ENCODE measurements at places on chromosomes 5 and 9.

DNA sequence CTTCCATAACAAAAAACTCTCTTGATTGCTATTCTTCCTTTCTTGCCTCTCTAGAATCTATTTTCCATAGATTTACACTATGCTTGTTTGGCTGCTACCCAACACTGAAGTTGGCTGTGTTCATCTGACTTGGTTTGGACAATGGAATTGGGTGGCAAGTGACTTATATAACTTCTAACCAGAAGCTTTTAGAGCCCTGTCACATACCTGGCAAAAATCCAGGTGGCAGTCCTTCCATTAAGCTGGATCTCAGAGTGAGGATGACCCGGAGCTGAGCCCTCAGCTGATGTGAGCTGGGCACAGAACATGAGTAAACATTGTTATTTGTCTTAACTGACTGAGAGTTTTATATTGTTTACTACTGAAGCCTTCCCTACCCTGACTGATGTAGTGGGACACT is 225.7 kb downstream of the TLR4 start:
- DNase-seq: no peak

GRCh38 chr9:131094622-131095021 is 1.7 kb upstream of the AIF1L start:
- peak; percentile 80 for DNase-seq

DNA sequence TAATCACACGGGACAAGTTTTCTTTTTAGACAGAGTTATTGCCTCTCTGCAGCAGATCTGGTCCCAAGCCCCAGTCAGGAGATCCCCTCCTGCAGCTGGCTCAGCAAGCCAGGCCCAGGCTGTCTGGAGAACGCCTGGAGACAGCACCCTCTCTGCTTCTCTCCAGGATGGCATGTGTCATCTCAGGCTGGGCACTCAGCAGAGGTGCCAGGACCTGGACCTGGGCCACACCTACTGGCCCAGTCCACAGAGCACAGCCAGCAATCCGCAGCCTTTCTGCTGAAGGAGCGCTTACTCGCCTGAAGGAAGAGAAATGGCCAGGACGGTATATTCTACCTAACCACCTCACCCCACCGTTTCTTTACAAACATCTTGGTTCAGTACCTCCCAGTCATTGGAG is 4.7 kb upstream of the TBC1D9B start:
- DNase-seq: no peak

GRCh38 chr9:127035423-127035822 is 87.0 kb downstream of the ANGPTL2 start:
- no peak for DNase-seq

- peak; percentile 36 for DNase-seq
These were observed 515.8 kb downstream of the KDM4C start for GRCh38 chr9:7273575-7273974.

DNA sequence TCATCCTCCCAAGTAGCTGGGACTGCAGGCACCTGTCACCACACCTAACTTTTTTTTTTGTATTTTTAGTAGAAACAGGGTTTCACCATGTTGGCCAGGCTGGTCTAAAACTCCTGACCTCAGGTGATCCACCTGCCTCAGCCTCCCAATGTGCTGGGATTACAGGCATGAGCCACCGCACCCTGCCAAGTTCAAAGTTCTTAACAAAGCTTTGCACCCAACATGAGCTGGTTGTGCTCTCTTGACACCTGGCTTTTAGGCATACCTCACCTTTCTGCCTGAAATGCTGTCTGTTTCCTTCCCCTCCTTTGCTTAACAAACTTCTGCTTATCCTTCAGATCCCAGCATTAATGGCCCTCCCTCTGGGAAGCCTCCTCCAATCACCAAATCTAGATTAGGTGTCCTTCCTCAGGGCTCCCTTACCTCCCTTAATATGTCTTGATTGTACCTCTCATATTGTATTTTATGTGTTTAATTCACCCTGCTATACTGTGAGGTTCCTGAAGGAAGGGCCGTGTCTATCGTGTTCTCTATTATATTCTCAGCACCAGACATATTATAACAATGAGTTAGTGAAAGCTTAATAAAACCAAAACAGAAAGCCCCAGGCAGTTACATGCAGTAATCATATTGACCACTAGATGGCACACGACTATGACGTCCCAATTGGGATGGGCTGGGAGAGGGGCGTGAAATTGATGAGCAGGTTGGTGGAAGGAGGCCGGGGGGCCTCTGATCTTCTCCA is 62.9 kb upstream of the PPARGC1B start:
- DNase-seq: no peak

DNA sequence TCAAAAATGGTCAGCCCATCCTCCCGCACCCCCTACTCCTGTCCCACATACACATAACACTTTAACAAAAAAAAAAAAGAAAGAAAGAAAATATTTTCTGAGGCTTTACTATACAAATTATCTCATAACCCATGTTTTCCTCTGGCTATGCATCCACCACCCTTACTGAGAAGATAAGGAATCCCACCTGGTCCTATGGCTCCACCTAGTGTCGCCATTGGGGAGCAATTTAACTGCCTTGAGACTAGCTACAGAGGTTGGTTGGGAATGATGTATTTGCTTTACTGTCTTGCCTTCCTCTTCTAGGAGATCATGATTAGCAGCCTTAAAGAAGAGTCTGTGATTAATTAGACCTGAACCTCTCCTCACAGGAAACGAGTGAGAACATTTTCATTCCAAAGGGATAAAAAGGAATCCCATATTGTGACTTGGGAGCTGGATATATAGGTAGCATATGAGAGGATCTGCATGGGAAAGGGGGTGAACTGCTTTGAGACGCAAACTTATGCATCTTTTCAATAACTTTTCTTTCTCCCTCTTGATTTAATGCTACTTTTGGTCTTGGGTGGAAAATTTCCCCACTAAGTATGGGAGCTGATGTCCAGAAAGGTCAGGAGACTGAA is 77.7 kb upstream of the SELENOP start:
- peak; percentile 69 for DNase-seq

DNA sequence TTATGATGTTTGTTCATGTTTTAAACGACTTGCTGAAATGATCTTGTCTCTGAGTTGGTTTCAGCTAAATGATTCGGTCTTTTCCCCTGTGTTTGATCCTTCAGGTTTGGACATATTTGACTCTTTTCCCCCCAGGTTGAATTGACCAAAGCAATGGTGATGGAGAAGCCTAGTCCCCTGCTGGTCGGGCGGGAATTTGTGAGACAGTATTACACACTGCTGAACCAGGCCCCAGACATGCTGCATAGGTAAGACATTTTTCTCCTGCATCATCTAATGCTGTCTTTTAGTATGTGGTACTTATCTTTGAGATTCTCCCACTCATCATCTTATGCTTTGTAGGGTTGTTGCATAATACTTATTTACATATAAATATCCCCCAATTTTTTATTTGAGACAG is 14.7 kb downstream of the G3BP1 start:
- DNase-seq: no peak

- DNase-seq: no peak
These were observed 60.9 kb upstream of the GLRX start for GRCh38 chr5:95883185-95884016.

- DNase-seq: no peak
These were observed 12.4 kb downstream of the GZMK start for GRCh38 chr5:55036477-55036876.

DNA sequence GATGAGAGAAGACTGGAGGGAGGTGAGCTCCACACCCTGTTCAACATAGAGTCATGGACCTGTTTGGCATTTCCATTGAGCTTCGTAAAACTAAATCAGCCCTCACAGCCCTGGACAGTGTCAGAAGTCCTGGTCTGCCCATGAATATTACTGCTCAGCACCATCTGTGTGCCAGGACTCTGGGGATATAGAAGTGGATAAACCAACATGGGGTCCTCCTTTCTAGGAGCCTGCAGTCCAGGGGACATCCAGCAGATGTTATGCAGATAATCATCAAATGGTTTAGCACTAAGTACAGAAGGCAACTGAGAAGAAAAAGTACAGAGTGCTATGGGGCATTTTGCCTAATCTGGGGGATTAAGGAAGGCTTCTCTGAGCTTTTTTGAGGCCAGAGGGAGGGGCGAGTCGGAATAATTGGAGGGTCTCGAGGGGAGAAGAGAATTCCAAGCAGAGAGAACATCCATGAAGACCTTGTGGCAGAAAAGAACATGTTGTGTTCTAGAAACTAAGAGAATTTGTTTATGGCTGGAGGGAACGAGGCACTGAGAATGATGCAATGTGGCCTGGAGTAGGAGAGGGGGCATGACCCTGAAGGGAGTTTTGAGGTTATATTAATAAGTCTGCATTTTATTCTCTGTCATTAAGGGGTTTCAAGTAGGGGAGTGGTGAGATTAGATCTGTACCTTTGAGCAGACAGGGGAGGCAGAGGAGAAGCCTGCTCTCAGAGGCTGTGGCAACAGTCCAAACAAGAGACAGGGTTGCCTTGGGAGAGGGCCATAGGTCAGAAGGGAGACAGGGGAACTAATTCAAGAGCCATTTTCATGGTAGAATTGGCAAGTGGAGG is 63.5 kb upstream of the SLC2A8 start:
- no peak for DNase-seq

DNA sequence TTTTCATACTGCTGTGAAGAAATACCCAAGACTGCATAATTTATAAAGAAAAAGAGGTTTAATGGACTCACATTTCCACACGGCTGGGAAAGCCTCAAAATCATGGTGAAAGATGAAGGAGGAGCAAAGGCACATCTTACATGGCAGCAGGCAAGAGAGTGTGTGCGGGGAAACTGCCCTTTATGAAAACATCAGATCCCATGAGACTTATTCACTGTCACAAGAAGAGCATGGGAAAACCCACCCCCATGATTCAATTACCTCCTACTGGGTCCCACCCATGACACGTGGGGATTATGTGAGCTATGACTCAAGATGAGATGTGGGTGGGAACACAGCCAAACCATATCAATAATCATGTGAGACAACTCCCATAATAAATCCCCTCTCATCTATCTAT is 8.7 kb downstream of the TTC39B start:
- no peak for DNase-seq

GRCh38 chr9:35035851-35036701 is 36.3 kb downstream of the VCP start:
- DNase-seq: peak; percentile 17

DNA sequence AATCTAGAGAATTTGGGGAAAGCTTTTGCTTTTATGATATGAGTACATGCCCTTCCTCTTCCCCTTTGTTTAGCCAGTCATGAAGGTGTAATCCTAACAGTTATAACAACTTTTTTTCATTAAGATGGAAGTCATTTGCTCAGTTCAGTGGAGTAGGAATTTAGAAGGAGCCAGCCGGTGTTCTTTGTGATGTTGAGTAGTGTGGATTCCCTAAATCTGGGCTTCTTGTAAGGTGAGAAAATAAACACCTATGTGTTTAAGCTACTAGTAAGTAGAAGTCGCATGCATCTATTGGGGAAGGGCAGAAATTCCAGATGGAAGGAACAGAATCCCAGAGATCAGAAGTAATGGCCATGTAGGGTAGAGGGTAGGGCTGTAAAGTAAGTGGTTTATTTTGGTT is 13.6 kb upstream of the CNTLN start:
- no peak for DNase-seq

DNA sequence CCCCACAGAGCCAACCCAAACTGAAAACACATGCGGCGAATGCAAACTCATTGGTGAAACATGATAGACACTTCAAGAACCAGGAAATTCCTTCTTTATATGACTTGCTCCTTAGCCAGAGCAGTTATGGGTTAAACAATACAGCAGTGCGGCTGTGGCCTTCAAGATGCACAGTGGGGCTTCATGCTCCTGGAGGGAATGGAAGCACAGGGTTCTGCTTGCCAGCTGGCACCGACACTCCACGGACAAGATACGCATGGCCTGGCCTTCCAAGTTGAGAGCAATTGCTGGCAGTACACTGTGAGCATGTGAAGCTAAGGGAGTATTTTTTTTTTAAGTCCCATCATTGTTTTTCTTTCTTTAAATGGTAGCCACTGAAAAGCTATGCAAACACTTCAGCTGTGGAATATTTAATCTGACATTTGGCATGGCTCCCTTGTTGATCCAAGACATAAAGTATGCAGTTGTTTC is 451.6 kb upstream of the CD180 start:
- DNase-seq: peak; percentile 98

GRCh38 chr5:97764700-97765099 is 581.7 kb upstream of the RIOK2 start:
- no peak for DNase-seq

GRCh38 chr5:96816991-96817390 is 9.2 kb upstream of the ERAP1 start:
- no peak for DNase-seq

- DNase-seq: no peak
These were observed 227.7 kb upstream of the SNX2 start for GRCh38 chr5:122547219-122547618.

- DNase-seq: peak; percentile 87
These were observed 72.4 kb upstream of the MPDZ start for GRCh38 chr9:13351778-13352386.

DNA sequence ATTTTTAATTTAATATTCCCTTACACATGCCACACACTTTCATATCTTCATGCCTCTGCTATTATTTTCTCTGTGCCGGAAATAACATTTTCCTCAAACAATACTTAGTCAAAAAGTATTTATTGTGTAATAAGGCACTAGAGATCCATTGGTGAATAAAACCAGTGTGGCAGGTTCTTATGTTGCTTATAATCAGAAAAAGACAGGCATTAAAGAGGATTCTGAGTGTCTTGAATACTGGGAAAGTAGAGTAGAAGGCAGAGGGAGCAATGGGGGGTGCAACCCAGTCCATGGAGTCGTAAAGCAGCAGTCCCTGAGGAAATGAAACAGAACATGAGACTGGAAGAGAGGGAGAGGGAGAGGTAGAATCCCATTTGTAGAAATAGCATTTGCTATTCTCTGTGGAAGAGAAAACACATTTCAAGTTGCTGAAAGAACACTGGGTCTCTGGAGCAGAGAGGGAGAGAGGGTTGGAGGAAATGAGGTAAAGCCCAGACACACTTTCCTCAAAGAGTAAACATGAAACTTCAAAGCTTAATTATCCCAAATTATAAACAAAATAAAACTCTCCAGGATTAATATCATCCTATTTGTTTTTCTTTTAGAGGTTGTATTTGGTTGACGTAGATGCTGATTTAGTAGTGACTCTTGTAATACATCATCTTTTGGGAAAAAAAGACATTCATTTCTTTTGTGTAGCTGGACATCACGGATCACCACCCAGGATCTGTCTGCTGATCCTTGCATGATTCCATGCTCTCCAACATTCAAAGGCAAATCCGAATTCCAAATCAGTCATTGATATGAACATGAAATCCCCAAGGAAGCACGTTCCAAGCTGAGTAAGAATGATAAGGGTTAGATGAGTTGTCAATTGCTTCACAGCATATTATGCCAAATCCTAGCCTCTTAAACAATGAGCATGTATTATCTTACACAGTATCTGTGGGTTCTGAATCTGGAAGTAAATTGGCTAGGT is 37.4 kb upstream of the GRAMD2B start:
- no peak for DNase-seq

- DNase-seq: no peak
These were observed 120.6 kb downstream of the NDUFS4 start for GRCh38 chr5:53681079-53681478.

- DNase-seq: no peak
These were observed 40.9 kb upstream of the BNIP1 start for GRCh38 chr5:173103411-173103810.

- no peak for DNase-seq
These were observed 246.6 kb downstream of the FSTL4 start for GRCh38 chr5:133365738-133366137.

- DNase-seq: no peak
These were observed 61.2 kb downstream of the CMYA5 start for GRCh38 chr5:79750611-79751510.

GRCh38 chr9:5516453-5517220 is 6.3 kb downstream of the PDCD1LG2 start:
- DNase-seq: no peak

All from muscle of back (tissue), 13 donors.